NCI-H187 (cell line): ENCODE measurements at places on chromosomes 5 and 9.

GRCh38 chr9:89475891-89476440 is 21.9 kb downstream of the SEMA4D start:
- DNase-seq: no peak

DNA sequence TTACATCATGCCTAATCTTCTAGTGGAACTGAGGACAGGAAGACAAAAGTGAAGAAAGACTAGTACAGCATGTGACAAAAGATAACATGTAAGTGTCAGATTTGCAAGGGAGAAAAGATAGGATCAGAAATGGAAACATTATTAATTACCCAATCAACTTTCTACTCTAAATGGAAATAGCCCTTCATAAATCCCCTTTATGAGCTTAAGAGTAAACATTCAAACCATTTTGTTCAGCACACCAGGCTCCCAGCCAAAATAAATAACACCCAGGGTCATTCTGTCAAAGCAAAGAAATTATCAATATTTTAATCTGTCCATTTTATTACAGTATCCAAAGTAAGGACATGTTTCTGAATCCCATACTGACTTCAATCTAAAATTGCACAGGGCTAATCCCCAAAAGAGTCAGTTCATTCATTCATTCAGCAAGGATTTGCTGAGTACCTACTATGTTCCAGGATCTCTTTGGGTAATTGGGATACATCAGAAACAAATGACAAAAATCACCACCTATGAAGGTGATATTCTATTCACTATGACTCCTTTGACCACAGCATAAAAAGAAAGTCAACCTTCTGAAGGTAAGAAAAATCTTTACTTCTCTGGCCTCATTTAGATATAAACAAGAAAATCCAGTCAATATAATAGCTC is 5.3 kb downstream of the PRELID2 start:
- no peak for DNase-seq

DNA sequence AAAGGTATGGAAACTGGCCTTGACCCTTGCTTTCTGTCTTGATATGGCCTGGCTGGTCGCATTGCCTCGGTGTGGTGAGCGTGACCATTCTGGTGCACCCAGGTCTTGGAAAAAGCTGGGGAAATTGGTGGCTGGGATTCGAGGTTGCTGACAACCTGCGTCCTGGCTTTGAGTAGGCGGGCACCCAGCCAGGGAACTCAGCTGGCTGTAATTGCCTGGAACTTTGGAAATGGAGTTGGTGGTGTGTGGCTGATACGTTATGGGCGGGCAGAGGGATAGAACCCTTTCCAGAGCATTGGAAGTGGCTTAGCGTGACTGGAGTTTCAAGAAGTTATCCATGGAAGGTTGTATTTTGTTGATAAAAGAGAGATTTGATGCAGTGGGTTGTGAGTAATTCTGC is 35.2 kb downstream of the KCNMB1 start:
- no peak for DNase-seq

DNA sequence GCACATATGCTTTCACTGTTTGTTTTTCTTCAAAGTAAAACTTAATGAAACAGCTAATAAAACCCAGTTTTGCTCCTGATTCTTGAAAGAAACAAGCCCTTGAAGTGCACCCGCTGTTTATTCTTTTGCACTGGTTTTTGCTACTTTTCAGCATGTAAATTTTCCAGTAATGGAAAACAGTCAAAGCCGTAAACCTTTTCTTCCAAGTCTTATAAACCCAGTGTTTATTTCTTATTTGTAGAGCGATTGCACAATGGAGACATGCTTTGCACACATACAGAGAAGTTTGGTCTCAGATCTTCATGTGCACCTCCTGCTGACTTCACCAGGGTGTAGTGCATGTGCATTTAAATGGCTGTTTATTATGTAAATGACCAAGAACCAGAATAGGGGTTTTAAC is 51.8 kb downstream of the ATG10 start:
- no peak for DNase-seq

DNA sequence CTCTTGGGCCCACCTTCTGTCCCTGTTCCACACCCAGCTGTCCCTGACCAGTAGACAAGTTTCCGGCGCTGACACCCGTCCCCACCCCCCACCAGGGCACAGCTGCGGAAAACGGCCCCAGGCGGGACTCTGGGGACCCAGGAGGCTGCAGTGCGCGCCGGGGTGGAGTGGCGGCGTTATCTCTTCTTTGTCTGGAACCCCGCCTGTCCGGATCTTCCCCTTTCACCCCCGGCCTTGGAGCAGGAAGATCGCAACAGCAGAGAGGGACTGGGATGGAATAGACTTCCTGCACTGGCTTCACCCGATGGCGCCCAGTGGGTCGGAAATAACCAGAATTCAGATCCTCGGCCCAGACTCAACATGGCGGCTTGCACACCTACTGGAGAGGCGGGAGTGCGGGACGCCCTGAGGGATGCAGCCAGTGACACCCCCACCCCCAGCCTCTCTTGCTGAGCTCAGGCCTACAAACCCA is 4.7 kb downstream of the PAX5 start:
- no peak for DNase-seq

GRCh38 chr9:105281926-105282325 is 37.5 kb downstream of the SLC44A1 start:
- no peak for DNase-seq

GRCh38 chr5:136749016-136749415 is 383.7 kb upstream of the TRPC7 start:
- DNase-seq: no peak

DNA sequence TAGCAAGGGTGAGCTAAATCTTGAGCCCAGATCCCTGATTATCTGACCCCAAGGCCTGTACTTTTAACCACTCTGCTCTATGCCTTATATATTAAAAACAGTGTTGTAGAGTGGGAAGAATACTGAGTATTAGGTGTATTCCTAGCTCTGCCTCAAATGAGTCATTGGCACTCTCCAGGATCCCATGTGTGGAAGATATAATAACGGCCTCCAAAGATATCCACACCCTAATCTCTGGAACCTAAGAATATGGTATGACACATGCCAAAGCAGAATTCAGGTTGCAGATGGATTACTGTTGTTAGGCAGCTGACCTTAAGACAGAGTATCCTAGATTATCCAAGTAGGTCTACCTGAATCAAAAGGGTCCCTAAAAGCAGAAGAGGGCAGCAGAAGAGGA is 110.8 kb downstream of the ADRB2 start:
- DNase-seq: no peak

DNA sequence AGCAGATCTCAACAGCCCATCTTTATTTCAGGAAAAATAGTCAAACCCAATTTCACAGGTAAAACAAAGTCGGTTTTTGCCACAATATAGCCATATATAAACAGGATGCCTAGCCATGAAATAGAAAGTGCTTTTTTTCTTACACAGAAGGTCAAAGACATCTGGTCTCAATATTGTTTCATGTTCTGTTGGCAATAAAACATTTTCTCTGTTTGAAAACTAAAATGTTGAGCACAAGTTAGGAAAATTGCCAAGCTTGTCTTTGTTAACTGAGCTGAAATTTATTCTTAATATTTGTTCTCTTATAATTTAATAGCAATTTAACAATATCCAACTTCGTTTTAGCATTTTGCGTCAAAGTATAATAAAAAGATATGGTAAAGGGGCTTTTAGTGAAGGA is 673.4 kb downstream of the DTWD2 start:
- no peak for DNase-seq

- DNase-seq: no peak
Observed at GRCh38 chr5:180717989-180718388, 21.9 kb downstream of the OR2Y1 start.

- no peak for DNase-seq
Observed at GRCh38 chr5:6717687-6718086, 4.5 kb downstream of the TENT4A start.

DNA sequence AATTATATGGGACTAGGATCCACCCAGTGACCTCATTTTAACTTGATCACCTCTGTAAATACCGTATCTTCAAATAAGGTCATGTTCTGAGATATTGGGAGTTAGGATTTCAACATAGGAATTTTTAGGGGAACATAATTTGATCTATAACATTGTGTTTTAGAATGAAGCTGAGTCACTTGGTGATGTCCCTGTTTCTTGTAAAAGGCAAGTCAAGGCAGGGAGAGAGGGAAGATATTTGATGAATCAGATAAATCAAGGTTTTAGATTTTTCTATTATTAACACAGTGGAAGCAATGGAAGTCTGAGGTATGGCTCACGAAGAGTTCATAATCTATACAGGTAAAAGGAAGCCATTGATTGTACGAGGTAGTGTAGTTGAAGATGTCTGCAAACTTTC is 11.8 kb upstream of the GPR151 start:
- DNase-seq: no peak

DNA sequence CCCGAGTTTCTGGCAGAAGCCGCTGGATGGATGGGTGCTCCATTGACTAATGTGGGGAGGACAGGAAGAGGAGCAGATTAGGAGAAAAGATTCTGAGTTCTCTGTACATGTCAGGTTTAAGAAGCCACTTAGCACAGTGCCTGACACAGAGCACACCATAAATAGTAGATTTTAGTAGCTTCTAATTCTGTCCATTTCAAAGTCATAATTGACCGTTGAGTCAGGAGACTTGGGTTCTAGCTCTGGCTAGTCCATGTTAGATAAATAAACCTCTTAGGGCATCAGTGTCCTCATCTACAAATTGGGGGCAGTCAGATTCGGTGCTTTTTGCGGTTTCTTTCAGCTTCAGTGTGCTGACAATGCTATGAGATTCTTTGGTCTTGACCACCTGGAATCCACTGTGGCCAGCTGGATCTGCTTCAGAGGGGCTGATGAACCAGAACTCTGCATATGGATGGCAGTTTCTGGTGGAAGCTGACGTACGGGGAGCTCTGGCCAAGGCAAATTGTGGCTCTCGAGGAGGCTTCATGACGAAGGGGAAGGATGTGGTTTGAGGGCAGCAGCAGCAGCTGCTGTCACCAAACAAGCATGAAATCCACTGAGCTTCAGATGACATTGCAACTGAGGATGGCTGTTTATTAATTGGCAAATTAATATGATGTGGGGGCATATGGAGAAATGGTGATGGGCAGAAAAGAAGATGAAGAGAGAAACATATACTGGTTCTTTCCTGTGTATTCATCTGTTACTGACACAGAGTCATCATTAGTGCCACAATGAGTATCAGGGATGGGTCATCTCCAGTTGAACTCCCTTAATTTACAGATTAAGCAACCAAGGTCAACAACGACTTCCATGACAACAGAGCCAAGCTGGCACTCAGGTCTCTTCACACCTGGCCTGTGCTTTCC is 134.4 kb downstream of the AOPEP start:
- no peak for DNase-seq

GRCh38 chr5:172433071-172433470 is 21.3 kb downstream of the SH3PXD2B start:
- DNase-seq: no peak

GRCh38 chr5:14671414-14671813 is 6.9 kb downstream of the OTULIN start:
- DNase-seq: no peak

- DNase-seq: no peak
Observed at GRCh38 chr5:28369418-28369817, 1331.0 kb upstream of the CDH9 start.

- DNase-seq: no peak
Observed at GRCh38 chr9:81032030-81032572, 657.2 kb downstream of the TLE1 start.

GRCh38 chr9:29648601-29649000 is 2075.3 kb upstream of the C9orf72 start:
- no peak for DNase-seq

GRCh38 chr5:132777209-132778069 is at the start of gene SEPTIN8:
Gene SEPTIN8 (minus strand): TSS chr5:132777239. CDS start chr5:132777137, 102 bp downstream.
- DNase-seq: no peak

GRCh38 chr5:7325975-7326913 is 69.7 kb upstream of the ADCY2 start:
- DNase-seq: no peak

GRCh38 chr9:121930956-121931355 is 162.2 kb downstream of the TTLL11 start:
- no peak for DNase-seq

- no peak for DNase-seq
Observed at GRCh38 chr5:110045158-110045557, 355.4 kb downstream of the MAN2A1 start.

GRCh38 chr5:74232276-74232675 is 408.3 kb downstream of the ENC1 start:
- no peak for DNase-seq

GRCh38 chr9:133280392-133280791 is 5.4 kb upstream of the ABO start:
- no peak for DNase-seq

DNA sequence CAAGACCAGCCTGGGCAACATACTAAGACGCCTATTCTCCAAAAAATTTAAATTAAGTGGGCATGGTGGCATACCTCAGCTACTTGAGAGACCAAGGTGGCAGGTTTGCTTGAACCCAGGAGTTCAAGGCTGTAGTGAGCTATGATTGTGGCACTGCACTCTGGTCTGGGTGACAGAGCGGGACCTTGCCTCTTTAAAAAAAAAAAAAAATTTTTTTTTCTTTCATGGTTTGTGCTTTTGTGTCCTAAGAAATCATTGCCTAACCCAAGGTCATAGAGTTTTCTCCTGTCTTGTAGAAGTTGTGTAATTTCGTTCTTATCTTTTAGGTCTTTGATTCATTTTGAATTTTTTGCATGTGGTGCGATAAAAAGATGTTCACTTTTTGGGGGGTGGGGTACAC is 12.3 kb downstream of the GPBP1 start:
- no peak for DNase-seq

DNA sequence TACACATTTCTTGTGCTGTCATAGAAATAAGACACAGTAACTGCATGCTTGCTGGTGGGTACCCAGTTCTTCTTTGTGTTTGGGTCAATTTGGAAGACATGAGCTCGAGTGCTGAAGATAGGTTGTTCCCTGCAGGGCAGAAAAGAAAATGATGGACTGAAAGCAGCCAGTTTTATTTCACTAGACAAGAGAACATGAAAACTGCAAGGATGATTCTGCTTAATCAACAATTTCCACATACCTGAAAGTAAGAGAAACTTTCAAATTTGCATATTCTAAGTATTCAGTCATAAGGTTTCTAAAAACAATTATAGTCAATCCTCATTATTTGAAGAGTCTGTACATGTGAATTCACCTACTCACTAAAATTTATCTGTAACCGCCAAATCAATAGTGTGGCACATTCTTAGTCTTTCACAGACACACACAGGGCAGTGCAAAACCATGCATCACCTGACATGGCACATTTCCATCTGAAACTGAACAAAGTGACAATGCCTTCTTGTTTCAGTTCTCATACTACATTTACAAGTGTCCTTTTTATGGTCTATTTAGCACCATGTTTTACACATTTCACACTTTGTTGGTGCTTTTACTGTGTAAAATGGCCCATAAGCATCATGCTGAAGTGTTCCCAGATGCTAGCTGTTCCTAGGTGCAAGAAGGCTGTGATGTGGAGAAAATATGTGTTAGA is 56.9 kb downstream of the HOMER1 start:
- no peak for DNase-seq

DNA sequence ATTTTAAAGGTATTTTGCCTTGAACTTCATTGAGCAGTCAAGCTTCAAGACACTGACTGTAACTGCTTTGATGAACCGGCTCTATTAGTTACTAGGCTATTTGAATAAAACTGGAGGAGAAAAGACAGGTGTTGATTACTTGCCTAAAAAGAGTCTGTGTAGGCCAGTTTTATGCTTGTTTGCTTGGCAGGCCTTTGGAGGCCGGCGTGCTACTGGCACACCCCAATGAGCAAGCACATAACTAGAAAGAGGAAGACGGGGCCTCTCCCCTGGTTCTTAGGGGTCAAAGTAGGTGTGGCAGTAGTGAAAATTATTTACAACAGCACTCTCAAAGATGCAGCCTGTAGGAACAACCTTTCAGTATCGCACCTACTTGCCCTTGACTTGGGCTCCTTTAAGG is 2.1 kb upstream of the ZFR start:
- DNase-seq: no peak

GRCh38 chr5:180990882-180991242 is 2.2 kb downstream of the BTNL3 start:
- no peak for DNase-seq
